NCI-H1105 treated with DMSO at 0.1 percent for 48 hours (cell line): ENCODE measurements at places on chromosomes 6 and 20.

DNA sequence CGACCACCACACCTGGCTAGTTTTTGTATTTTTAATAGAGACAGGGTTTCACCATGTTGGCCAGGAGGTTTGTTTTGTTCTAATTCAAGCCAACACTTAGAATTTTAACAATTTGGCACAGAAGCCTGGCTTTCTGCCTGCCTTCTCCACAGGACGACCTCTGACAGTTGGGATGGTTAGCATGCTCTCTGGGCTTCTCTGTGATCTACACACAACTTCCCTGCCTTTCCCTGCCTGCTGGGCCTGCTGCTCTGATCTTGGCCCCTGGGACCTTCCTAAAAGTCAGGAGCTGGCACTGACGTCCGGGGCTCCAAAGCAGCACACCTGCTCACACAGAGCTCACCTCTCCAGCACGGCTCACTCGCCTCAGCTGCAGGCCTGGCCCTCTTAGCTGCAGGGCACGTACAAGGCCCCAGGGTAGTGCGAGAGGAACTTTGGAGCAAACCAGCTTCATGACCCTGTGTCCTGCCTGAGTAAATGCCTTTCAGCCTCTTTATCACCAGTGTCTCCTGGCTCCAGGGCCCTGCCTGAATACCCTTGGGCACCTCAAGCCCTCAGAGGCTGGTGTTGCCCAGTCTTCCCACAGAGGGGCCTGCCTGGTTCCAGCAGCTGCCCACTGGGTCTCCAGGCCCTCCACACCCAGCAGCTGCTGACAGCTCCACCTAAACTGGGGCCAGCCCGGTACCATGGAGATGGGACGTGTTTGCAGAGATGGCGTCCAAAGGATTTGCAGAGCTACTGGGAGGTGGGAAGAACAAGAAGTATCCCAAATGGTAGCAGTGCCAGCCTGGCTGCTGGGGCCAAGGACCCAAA is 96.0 kb downstream of the PSMB1 start:
- no peak for DNase-seq

GRCh38 chr20:44222027-44222426 is 11.5 kb upstream of the OSER1 start:
- no peak for DNase-seq

DNA sequence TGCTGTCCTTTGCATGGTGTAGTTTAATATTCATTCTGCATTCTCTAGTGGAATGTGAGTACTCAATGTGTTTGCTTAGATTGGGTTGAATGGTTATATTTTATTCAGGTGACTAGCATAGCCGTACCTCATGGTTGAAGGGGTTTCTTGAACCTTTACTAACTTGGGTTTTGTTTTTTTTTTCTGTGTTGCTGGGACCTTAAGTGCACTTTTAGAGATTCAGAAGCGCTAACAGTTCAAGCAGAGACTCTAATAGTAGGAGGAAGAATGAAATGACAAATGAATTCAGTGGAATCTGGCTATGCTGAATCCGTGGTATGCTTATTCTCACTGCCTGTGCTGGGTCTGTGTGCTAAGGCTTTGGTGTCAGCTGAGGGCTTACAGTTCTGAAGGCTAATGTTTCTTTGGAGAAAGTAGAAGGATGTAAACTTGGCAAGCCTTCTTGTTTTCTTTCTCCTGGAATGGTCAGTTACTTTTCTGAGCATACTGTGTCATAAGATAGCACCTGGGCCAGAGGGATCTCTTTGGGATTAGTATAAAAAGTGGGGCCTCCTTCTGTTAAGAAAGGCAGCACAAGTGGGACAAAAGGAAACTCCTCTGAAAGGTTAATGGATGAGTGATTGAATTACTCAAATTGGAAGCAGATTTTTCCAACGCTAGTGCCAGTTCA is 28.7 kb downstream of the RNF144B start:
- DNase-seq = no peak

DNA sequence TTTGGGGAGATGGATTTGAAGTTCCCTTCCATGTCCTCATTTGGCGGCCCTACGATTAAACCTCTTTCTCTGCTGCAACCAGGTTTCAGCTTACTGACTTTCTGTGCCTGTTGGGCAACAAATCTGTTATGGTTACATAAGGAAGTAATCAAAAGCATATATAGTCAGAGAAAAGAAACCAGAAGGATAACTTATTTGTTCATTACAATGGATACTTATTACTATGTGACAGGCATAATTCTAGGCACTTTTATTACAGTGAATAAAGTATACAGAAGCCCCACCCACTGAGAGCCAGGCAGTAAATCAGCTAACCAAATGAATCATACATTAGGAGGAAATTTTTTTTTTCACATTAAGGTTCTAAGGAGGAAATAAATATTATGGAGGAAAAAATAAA is 9.6 kb upstream of the TRIM31 start:
- DNase-seq = no peak

DNA sequence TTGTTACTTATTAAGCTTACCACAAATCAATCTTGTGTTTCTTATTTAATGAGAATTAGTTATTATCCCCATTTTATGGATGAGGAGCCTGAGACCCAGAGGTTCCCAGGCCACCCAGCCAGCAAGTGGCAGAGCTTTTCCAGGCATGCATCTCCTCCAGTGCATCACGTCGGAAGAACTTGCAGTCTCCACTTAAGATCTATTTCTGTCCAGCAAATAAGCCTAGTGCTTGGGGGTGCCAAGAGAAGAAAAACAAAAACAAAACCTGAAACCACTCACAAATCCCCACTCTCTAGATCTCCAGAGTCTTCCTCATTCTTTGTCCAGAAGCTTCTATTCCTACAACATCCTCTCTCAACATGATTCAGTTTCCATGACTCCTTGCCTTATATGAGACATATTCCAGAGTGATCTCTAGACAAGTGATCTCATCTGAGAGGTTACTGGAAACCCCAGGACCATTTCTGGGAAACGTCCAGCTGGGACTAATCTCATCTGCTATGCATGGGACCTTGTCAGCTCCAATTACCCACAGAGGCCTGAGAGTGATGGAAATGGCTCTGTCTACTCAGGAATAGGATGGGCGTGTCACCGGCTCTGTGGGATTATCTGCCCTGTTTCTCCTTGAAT is 4.1 kb downstream of the GUCA1B start:
- no peak for DNase-seq
